Vagina (tissue), 2 donors: ENCODE measurements at places on chromosomes 4 and X.

DNA sequence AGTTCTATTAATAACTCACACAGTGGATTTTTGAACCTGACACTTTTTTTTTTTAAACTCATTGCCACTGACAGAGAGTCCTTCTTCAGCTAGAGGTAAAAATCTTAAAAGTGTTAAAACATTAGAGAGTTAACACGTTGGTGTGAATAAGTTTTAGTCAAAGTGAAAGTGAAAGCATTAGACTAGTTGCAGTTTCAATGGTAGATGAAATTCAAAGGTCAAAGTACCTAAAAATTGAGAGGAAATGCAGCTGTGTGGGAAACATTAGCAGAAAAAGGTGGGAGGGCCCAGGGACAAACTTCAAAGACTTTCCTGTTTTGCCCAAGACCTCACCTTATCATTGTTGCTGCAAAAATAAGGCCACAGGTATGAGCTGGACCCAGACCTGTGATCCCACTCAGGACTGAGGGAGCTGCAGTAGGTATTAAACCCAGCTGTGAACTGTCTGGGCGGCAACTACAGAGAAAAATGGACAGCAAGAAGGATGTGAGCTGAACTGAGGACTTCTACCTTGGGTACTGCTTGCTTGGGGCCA is 17.6 kb upstream of the GABRA4 start:
- H3K27me3 ChIP-seq = no peaks in the 10 kb centered on the region
- H3K27ac ChIP-seq = no peak overlapping the region
- H3K4me1 ChIP-seq = no peaks in the 10 kb centered on the region
- no peak overlapping the region for H3K4me3 ChIP-seq
- no peak for DNase-seq
- no peaks in the 10 kb centered on the region for H3K36me3 ChIP-seq

- no peak for DNase-seq
- H3K4me3 ChIP-seq = no peak overlapping the region
- no peaks in the 10 kb centered on the region for H3K4me1 ChIP-seq
- H3K27me3 ChIP-seq = no peaks in the 10 kb centered on the region
- H3K36me3 ChIP-seq = no peaks in the 10 kb centered on the region
These were observed 743.8 kb upstream of the INTU start for GRCh38 chr4:126888968-126889367.

GRCh38 chr4:53322696-53323095 is 43.2 kb downstream of the SCFD2 start:
- H3K36me3 ChIP-seq = no peaks in the 10 kb centered on the region
- H3K4me1 ChIP-seq = peaks cover 7% of the 10 kb centered on the region
- no peak overlapping the region for H3K4me3 ChIP-seq

GRCh38 chrX:40043895-40044294 is 53.9 kb downstream of the BCOR start:
- H3K27me3 ChIP-seq = no peaks in the 10 kb centered on the region
- H3K4me1 ChIP-seq = no peaks in the 10 kb centered on the region
- no peak for DNase-seq
- H3K27ac ChIP-seq = no peak overlapping the region
- no peaks in the 10 kb centered on the region for H3K36me3 ChIP-seq
- H3K4me3 ChIP-seq = no peak overlapping the region

DNA sequence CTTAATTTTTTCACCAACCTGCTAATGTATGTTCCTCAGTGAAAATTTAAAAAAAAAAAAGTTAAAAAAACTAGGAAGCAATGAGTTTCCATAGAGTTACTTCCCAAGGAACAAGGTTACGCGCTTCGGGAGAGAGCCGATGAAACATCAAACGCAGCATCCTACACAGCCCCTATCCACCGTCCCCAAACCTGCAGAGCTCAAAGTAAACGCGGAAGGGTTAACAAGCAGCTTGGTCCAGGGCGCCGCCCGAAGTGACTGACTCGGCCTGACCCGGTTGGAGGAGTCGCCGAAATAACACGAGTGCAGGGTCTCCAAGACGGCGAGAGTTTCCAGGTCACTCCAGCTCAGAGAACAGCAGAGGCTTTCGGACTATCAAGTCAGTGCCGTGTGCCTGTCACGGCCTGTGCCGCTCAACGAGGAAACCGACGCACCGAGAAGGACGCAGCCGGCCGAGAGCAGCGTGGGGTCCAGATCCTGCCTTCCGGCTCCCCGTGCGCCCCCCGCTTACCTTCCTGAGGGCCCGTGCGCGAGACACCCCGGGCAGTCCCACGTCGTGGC is 512 bp downstream of the NOP14 start:
- DNase-seq = peak; percentile 88
- peak overlapping the region; percentile 95 for H3K4me3 ChIP-seq
- H3K36me3 ChIP-seq = no peaks in the 10 kb centered on the region

GRCh38 chrX:102651242-102652011 is at the start of gene GPRASP1:
GPRASP1 (plus strand) TSS chrX:102651483; CDS start chrX:102653914, 2,431 bp downstream.
- H3K4me3 ChIP-seq = peak within 1 kb of the TSS; percentile 66
- DNase-seq = no peak
- H3K27me3 ChIP-seq = no peaks in the 10 kb centered on the region
- no peaks in the 10 kb centered on the region for H3K36me3 ChIP-seq
- H3K27ac ChIP-seq = peak within 1 kb of the TSS; percentile 76

DNA sequence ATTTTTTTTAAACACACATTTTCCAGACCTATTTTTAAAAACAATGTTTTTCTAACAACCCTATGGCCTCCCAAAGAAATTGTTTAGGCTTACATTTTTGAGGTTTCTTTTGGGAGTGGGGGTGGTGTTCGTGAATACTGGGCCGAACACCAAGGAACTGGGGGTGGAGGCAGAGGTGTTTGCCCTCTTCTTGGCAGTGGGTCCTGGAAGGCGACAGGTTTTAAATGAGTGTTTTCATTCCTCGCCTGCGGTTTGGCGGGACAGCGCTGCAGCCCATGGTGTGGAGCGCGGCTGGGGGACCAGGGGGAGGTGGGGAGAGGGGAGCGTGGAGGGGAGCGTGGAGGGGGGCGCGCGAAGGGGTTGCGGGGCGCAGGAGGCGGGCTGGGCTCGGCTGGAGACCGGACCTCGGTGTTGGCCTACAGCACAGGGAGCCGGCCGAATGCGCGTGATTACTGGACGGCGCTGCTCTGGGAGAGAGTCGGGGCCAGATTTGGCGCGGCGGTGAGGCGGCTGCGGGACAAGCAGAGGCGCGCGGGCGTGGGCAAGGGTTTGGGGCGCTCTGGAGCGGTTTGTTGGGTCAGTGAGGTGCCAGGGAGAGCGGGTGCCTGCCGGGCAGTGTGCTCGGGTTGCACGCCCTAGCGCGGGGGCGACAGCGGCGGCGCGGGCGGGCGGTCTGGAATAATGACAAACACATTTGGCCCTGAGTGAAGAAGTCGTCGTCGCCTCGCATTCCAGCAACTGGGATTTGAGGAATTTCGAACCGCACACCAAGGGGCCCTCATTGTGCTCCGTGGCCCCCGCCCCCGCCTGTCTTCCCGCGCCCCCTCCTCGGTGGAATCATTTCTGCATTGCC is 764 bp downstream of the PDGFRA start:
- H3K27me3 ChIP-seq = peaks cover 19% of the 10 kb centered on the region
- no peak for DNase-seq
- H3K4me3 ChIP-seq = peak overlapping the region; percentile 65

DNA sequence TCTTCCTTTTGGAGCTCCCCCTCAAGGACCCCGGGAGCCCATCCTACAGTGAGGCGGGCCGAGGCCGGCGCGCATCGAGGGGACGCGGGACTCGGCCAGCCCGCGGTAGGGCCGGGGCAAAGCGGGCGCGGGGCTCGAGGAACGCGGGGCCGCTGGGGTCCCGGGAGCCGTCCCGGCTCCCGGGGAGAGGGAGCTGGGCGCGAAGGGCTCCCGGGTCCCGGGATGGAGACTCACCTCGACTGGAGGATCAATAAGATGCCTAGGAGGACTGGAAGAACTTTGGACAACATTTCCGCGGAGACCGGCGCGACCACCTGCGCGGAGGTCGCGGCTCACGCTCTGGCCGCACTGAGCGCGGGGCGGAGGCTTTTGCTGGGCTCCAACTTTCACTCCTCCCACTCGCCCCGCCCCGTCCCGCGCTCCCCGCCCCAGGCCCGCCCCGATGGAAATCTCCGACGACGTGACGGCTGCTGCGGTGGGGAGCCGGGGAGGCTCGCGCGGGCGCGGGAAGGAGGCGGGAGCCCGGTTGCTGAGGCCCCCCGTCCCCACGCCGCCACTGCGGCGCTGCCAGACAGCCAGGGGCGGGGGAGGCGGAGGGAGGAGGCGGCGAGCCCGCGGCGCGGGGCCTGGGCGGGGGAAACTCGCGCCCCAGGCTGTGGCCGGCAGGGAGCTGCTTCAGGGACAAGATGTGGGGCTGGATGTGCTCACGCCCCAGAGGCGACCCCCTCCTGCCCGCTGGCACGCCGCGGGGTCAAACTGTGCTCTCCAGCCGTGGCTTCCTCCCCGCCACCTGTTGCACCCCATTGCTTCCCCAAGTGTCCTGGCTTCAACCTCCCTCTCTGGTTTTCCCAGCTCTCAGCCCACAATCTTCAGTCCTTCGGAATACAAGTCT is at the start of gene GABRE:
Gene GABRE (minus strand): TSS at position 341 of the 892 bp plus-strand sequence. CDS start 51 bp downstream, at position 290.
- peak within 1 kb of the TSS; percentile 69 for H3K4me3 ChIP-seq
- H3K4me1 ChIP-seq = peaks cover 13% of the 10 kb centered on the region
- no peaks in the 10 kb centered on the region for H3K27me3 ChIP-seq
- peak within 1 kb of the TSS; percentile 95 for H3K27ac ChIP-seq

DNA sequence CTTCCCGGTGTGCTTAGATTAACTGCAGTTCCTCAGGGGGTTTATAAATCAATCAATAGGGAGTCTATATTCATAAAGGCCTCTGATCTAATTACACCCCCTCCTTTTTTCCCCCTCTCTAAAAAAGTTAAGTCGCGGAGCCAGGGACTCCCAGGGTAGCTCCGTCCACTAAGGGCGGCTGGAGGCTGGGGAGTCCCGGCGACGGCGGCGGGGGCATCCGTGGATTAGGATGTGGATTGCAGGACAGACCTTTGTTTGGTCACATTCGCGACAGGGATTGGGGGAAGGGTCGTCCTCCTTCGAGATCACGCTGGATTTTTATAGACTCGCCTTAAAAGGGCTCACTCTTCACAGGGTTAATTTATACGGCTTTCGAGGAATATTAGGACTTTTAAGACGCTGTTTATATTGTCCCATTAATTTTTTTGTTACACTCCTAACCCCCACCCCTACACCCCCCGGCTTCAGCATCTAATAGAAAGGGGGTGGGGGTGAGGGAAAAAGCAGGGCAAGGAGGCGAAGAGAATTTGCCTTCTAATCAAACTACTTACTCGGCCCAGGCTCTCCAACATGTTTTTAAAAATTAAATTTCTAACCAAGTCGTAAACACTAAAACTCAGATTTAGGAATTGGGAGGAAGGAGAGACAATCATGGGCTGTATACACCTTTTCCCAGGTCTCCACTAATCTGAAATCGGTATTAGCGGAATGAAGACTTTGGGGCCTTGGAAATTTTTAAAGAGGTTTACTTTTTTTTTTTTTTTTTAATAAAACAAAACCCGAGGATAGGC is 8.5 kb downstream of the PITX2 start:
- no peak for DNase-seq
- H3K27ac ChIP-seq = no peak overlapping the region
- H3K27me3 ChIP-seq = peaks cover 10% of the 10 kb centered on the region
- H3K4me3 ChIP-seq = no peak overlapping the region
- peaks cover 9% of the 10 kb centered on the region for H3K4me1 ChIP-seq
- H3K36me3 ChIP-seq = no peaks in the 10 kb centered on the region

GRCh38 chrX:71510161-71510560 is 22.7 kb upstream of the OGT start:
- no peaks in the 10 kb centered on the region for H3K36me3 ChIP-seq
- H3K27ac ChIP-seq = no peak overlapping the region
- no peaks in the 10 kb centered on the region for H3K27me3 ChIP-seq
- H3K4me1 ChIP-seq = no peaks in the 10 kb centered on the region
- DNase-seq = no peak

GRCh38 chr4:67927251-67927650 is 36.0 kb downstream of the TMPRSS11A start:
- no peak overlapping the region for H3K27ac ChIP-seq
- H3K4me3 ChIP-seq = no peak overlapping the region
- H3K36me3 ChIP-seq = no peaks in the 10 kb centered on the region
- H3K4me1 ChIP-seq = no peaks in the 10 kb centered on the region
- DNase-seq = no peak

DNA sequence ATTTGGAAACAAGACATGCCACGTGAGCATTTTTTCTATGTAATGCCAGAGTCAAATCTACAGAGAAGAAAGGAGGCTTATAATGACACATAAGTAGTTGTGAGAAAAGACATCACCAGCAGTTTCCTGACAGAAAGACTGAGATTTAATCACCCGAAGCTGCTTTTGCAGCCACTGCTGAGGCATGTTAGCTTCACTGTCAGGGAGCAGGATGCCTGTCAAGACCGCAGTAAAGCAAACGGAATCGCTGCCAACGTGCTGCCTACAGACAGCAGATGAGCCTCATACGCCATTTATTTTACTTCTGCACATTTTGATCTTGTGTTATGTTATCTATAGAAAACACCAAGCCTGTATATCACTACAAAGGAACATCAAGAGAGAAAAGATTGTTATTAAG is 68.7 kb upstream of the NDST3 start:
- no peak for DNase-seq
- H3K4me1 ChIP-seq = no peaks in the 10 kb centered on the region
- H3K36me3 ChIP-seq = no peaks in the 10 kb centered on the region
- H3K4me3 ChIP-seq = no peak overlapping the region

DNA sequence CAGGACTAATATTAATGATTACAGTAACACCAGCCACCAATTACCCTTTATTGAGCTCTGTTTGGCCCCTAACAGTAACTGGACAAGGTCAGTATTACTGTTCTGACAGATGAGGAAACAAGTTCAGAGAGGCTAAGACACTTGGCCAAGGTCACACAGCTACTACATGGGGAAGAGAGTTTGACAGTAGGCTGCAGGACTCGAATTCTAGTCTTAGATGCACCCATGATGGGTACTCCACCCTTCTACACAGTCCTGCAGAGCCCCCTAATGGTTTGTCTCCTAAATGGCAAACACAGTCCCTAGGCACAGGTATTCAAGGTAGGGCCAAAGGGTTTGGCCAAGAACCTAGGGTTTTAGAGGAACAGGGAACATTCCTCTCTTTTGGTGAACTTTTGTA is 93.9 kb downstream of the NSUN7 start:
- H3K27ac ChIP-seq = no peak overlapping the region
- no peak for DNase-seq
- no peaks in the 10 kb centered on the region for H3K36me3 ChIP-seq
- no peak overlapping the region for H3K4me3 ChIP-seq
- no peaks in the 10 kb centered on the region for H3K4me1 ChIP-seq

DNA sequence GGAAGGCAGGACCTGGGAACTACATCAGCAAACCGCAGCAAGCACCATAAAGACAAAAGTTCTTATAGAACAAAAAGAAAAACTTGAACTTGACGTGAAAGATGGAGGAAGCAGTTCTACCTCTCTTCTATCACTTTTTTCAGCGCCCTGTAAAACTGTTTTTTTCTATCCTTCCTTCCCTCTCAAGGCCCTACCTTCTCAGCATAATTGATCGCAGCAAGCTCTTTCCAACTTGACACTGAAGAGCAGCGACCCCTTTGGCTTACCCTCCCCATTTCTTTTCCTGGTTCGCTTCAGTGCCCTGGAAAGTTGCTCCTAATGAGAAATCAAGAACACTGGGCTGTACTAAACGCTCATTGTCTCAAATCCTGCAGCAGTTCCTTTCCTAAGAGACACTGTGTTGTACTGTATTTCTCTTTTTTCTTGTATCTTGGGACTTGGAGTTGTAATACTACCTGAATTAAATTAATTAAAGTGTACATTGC is 150.6 kb upstream of the SLC4A4 start:
- H3K27ac ChIP-seq = no peak overlapping the region
- no peaks in the 10 kb centered on the region for H3K36me3 ChIP-seq
- H3K27me3 ChIP-seq = no peaks in the 10 kb centered on the region
- DNase-seq = no peak
- peak overlapping the region; percentile 89 for H3K4me3 ChIP-seq
- no peaks in the 10 kb centered on the region for H3K4me1 ChIP-seq
